Renal cortical epithelial cell (primary cell): ENCODE measurements at places on chromosomes 4 and X. TPM values are rescaled to one million over a fixed set of nuclear protein-coding genes. Genes with fewer than 3 reads are reported as not detected.

- no peak for DNase-seq
These were observed 90.5 kb downstream of the TBL1X start for GRCh38 chrX:9555354-9555753.

GRCh38 chrX:22313766-22314165, 41.1 kb downstream of the CBLL2 start:
- no peak for DNase-seq

- DNase-seq, result no peak
These were observed 52.9 kb upstream of the VEGFC start for GRCh38 chr4:176845636-176846035.

- no peak for DNase-seq
These were observed 84.8 kb upstream of the BMP2K start for GRCh38 chr4:78691334-78691754.

DNA sequence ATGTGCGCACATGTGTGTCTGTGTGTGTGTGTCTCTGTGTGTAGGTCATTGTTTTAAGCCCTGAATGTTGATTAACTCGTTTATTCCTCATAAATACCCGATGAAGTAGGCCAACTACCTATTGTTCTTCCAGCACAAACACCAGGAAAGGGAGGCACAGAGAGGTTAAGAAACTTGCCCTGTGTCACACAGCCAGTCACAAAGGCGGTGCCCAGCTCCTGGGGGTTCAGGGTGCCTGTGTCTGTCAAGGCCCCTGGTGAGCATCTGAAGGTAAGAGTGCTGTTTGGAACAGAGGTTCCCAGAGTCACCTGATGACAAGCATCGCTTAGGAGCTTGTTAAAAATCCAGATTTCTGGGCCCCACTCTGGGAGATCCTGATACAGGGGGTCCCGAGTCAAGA, 18.0 kb upstream of the SH3TC1 start:
- DNase-seq, result no peak

GRCh38 chr4:8905773-8906667, 34.4 kb upstream of the HMX1 start:
- no peak for DNase-seq

DNA sequence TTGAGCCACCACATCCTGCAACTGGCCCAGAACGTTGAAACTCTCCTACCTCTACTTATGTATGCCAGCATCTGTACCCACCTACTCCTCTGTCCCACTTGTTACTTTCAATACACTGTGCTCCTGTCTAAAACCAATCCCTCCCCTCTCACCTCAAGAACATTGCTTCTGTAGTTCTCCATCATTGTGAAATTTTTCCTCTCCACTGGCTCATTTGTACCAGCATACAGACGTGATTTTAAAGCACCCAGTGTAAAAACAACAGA, 25.5 kb upstream of the USO1 start:
- no peak for DNase-seq

GRCh38 chr4:6777636-6778281, 4.8 kb upstream of the KIAA0232 start:
- no peak for DNase-seq

GRCh38 chr4:1187182-1187581, 14.8 kb upstream of the SPON2 start:
- DNase-seq, result no peak

GRCh38 chr4:140426610-140427105, 790 bp downstream of the CLGN start:
- no peak for DNase-seq

DNA sequence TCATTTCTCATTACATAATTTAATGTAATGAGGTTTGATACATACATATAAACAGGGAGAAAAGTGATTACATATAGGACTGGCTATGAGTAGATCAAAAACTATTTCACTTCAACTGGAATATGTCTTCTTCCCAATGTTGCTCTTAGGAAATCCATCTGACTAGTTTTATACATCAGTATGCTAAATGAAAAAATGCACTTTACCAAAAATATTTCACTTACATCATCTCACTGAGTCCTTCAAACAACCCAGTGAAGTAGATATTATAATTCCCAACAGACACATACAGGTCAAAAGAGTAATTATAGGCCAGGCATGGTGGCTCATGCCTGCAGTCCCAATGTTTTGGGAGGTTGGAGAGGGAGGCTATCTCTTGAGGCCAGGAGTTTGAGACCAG, 215.9 kb downstream of the MID1 start:
- DNase-seq, result no peak

DNA sequence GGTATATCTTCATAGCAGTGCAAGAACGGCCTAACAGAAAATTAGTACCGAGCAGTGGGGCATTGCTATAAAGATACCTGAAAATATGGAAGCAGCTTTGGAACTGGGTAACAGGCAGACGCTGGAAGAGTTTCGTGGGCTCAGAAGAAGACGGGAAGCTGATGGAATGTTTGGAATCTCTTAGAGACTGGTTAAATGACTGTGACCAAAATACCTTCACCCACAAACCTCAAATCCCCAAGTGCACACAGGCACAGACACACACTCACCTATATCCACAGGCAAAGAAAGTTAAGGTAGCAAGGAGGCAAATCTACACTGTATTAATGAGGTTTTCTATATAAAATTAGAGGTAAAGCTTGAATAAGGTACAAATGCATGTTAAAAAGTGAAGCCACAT, 14.6 kb upstream of the SPRY1 start:
- peak; percentile 33 for DNase-seq

GRCh38 chr4:170134821-170135220, 45.1 kb upstream of the AADAT start:
- DNase-seq, result no peak

DNA sequence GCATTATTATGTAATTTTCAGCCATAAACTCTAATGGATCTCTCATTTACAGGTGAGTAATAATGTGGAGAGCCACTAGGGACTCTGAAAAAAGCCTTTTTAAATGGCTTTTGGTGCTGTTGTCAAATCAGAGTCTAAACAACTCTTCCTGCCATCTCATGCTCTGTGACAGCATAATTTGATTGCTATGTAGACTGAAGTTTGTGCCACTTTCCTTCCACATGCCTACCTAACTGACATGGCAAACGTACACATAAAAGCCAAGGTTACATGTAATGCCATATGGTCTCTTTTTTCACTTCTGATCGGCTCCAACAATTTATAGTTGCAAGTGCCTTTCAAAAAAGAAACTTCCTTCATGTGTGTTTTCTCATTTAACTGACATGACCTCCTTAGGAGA, 94.3 kb downstream of the SH2D1A start:
- no peak for DNase-seq

- peak; percentile 9 for DNase-seq
These were observed 84.2 kb downstream of the DCHS2 start for GRCh38 chr4:154407443-154407842.

Gene ZAR1
- total RNA-seq, result 0.17 TPM in 1 of 2 replicates, not detected in the other

Gene MAGEC1
- total RNA-seq, result not detected in 2 replicates

Gene MMRN1
- total RNA-seq, result 1.6 and 3.0 TPM in 2 replicates

Gene TCEAL7
- 2.8 and 8.2 TPM in 2 replicates for total RNA-seq
